ENCODE measurements at places on chromosomes 3 and 15.

DNA sequence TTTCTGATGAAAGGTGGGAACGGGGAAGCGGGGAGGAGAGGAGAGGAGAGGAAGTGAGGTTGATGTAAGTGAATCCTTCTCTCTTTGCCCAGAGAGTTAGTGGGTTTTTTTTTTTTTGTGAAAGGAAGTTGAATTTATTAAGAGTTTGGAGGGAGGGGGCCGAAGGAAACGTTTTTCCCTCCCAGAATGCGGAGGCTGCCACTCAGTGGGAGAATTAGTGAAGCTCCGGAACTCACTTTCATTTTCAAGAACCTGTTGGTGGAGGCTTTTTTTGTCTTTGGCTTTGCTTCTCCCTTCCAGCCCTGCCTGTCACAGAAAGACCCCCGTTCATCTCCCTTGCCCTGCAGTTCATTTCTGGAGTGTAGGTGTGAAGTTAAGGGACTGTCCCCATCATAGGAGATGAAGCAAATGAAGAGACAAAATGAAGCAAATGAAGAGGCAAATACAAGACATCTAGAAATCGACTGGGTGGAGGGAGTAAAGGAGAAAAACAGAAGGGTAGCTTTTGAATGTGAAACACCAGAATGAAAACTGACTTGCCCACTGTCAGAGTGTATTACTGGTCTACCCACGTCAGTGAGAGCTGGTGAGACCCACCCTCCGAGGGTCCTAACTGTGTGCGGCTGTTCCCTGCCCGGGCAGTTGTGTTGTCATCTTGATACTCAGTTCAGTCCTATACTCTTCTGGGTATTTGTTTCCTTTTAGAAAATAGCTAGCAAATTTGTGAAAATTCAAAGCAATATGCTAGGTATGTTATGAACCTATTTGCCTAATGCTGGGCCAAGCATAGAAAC, 91.5 kb downstream of the ITPR1 start:
- peak; percentile 5 for DNase-seq

DNA sequence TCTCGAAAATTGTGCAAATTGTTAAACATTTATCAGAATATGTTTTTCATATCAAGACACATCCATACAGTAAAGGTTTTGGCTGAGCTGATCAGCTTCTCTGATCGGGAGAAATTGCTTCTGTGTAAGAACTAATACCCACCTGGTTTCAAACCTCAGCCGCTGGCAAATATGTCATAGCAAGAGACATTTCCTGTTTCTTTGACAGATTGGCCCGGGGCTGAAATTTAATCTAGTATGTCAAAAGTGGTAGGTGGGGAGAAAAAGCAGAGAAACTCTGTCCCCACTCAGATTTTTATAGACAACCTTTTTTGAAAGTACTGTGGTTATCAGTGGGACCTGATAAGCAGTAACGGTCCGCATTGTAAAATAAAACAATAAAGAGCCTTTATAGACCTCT, 88.8 kb upstream of the SLC24A5 start:
- DNase-seq, result no peak

DNA sequence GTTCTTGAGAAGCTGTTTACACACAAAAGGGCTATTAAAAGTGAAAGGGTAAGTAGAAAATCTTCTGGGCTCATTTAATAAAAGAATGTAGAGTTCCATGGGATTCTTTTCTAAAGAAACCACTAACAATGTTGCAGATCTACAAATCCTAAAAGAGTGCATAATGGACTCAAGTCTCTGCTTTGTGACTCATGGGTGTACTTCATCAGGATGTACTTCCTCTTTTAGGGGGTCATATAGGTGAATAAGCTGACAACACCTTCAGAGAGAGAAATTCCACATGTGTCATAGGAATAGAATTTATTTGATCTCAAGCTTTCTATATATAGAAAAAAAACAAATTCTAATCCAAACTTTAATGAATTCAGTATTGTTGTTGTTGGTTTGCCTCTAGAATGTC, 355.5 kb downstream of the TIGIT start:
- no peak for DNase-seq

DNA sequence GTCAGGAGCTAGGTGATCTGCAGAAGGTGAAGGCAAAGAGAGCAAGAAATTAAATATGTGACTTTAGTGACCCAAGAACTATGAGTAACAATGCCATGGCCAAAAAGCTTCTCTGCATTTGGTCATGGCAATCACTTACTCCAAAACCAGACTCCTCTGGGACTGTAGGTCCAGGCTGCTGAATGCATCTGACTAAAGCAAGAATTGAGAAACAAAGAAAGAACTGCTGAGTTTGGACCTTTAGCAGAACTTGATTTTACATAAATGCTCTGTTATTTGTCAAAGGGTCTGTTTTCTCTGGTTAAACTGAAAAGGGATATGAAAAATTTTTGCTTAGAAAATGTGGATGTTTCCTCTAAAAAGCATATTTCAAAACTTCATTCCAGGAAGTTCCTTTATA, 1102.2 kb downstream of the IGSF11 start:
- DNase-seq, result no peak

- DNase-seq, result no peak
Observed at GRCh38 chr15:57696146-57696545, 10.4 kb upstream of the POLR2M start.

DNA sequence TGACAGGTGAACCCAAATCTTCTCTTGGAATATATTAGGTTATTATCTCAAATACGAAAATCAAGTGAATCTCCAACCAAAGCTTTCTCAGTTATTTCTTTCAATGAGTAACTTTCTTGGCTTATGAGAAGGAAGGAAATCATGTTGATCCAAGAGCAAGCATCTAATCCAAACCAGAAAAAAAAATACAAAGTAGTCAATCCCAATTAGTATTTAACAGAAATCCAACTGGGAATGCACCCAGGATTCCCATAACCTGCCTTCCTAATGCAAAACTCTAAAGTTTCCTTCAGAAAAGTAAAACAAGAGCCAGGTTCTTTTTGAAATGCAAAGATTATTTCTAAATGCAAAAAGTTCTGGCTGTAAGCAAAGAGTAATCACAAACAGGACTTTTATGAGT, 289.3 kb downstream of the SHOX2 start:
- no peak for DNase-seq

GRCh38 chr3:114411811-114412803, 118.3 kb downstream of the TIGIT start:
- DNase-seq, result no peak

DNA sequence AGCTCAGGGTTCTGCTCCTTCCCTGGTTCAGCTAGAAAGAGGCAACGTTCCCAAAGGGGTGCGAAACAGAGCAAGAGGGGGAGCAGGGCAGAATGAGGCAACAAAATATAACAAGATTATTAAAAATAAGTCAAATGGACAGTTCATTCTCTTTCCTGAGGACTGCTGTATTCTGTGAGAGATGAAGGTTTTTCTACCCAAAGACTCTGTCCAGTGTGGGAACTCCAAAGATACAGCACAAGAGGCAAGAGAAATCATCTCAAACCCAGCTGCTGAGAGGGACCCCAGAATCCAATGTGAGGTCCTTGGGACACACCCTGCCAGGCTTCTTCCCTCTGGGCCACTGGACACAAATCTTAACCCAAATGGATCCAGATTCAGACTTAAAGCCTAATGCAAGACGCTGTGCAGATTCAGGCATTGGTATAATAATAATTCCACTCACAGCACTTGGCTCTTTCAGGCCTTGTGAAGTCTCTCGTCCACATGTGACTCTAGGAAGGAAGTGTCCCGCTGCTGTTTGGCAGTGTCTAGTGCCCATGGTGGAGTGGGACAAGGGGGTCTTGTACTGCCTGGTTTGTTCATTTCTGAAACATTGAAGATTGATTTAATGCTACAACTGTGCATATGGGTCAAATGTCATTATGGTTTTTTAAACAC, 14.5 kb upstream of the ARHGAP31 start:
- no peak for DNase-seq

All from stimulated activated CD4-positive, alpha-beta T cell treated with anti-CD3 and anti-CD28 coated beads, Interleukin-4, amount 100 ng/mL, for 1 hour (primary cell).